EL (cell line): ENCODE measurements at places on chromosomes 6 and 20.

DNA sequence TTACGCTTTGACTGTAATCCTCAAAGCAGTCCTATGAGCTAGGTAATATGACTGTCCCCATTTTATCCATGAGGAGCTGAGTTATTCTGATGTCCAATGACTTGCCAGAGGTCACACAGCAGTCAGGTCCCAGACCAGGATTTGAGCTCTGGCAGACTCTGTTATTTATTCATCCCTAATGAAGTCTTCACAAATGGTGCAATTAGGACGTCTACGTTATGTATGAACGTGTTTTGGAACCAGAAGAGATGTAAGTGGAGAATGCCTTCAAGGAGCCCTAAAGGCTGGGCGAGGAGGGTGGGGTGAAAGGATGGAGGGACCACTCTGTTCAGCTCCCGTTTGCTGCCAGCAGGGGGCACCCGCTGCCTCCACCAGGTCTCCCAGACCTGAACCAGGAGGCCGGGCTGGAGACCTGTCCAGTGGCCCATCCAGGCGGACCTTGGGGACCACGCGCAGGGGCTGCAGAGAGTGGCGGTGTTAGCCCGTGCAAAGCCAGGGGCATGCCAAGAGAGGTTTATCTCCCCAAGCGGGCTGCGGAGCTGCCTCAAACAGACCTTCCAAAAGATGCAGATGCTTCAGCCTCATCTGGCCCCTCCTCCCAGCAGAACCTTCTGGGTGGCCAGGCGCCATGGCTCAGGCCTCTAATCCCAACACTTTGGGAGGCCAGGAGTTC lies 15.2 kb upstream of the ZNF335 start:
- DNase-seq: peak; percentile 66

DNA sequence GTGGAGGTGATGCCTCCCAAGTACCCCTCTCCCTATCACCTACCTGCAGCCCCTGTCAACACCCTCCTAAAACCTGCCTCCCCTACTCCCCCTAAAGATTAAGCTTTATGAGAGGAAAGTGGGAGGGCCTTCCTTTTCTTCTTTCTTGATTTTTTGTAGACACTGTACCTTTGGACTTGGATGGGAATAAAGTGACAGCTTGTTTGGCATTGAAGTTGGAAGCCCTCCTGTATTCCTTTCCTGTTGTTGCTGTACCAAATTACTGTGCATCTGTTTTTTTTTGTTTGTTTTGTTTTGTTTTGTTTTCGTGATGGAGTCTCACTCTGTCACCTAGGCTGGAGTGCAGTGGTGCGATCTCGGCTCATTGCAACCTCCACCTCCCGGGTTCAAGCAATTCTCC lies 99.3 kb upstream of the NFATC2 start:
- no peak for DNase-seq

GRCh38 chr6:81792826-81793225 lies 40.3 kb upstream of the TENT5A start:
- peak; percentile 26 for DNase-seq

- DNase-seq: no peak
Observed at GRCh38 chr6:99739526-99739925, 132.9 kb downstream of the PRDM13 start.

GRCh38 chr6:48199499-48199898 lies 88.5 kb upstream of the PTCHD4 start:
- no peak for DNase-seq

GRCh38 chr20:56628015-56628872 lies 862 bp upstream of the TFAP2C start:
- DNase-seq: peak; percentile 43

GRCh38 chr20:41017448-41018042 lies 11.1 kb upstream of the TOP1 start:
- DNase-seq: no peak

GRCh38 chr6:146887447-146888077 lies 288.8 kb downstream of the ADGB start:
- DNase-seq: no peak
